Stomach (tissue), 19 donors: ENCODE measurements at places on chromosomes 7 and 10. TPM values are rescaled to one million over a fixed set of nuclear protein-coding genes. Genes with fewer than 3 reads are reported as not detected.

GRCh38 chr7:98802781-98803110, 67.1 kb downstream of the TMEM130 start:
- no peak for DNase-seq

GRCh38 chr7:44257618-44258422, 57.0 kb downstream of the YKT6 start:
- DNase-seq, result peak; percentile 34

DNA sequence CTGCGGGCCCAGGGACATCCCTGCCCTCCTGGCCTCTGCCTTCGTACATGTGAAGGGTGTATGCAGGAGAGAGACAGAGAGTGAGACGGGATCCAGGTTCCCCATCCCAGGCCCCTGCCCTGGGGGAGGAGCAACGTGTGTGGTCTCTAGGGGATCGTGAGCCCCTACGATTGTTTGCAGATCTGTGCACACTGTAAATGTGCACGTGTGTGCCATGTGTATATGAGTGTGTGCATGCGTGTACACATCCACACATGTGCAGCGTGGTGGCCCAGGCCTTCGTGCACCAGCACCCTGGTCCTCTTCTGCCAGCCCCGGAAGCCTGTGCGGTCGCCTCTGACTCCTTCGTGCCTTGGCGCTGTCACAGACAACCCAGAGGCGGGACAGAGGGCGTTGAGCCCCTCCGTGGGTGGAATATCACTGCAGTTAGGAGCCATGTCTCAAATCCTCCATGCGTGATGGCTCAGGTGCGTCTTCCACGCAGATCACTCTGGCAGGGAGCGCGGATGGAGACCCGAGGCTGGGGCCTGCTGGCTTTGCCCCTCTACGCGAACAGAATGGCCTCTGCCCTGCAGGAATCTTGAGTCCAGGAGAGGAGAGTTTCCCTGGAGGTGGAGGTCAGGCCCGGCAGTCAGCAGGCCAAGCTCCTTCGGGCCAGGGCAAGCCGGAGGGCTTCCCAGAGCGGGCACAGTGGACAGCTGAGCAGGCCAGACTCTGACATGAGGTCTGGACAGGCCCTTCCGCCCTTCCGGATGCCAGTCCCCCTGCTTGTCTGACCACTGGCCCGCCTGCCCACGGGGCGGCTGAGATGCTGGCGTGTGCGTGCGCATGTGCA, 97.5 kb downstream of the UNCX start:
- no peak for DNase-seq

LIPF gene
- total RNA-seq, result 449 TPM

TRIM74 gene
- total RNA-seq, result not detected
